EH (cell line): ENCODE measurements at places on chromosomes 6 and 20.
A peak's percentile ranks its signal among the peaks of the same experiment; 100 is the strongest.

GRCh38 chr6:19812512-19813119 is 24.6 kb upstream of the ID4 start:
- DNase-seq: peak; percentile 65

DNA sequence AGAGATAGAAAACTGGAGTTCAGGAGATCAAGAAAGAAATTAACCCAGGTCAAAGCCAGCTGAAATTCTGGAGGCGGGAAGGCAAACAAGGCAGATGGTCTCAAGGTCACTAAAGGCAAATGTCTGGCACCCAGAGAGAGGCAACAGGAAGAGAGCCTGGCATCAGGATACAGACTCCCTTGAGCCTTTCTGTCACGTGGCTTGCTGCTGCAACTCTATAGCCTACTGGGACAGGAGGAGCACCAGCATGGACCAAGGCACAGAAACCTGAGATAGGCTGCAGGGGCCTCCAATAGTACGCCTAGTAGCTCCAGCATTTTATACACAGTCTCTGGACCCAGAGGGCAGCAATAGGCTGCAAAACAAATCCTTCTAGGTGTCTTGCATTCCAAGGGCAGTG is 75.1 kb downstream of the SEL1L2 start:
- DNase-seq: no peak

DNA sequence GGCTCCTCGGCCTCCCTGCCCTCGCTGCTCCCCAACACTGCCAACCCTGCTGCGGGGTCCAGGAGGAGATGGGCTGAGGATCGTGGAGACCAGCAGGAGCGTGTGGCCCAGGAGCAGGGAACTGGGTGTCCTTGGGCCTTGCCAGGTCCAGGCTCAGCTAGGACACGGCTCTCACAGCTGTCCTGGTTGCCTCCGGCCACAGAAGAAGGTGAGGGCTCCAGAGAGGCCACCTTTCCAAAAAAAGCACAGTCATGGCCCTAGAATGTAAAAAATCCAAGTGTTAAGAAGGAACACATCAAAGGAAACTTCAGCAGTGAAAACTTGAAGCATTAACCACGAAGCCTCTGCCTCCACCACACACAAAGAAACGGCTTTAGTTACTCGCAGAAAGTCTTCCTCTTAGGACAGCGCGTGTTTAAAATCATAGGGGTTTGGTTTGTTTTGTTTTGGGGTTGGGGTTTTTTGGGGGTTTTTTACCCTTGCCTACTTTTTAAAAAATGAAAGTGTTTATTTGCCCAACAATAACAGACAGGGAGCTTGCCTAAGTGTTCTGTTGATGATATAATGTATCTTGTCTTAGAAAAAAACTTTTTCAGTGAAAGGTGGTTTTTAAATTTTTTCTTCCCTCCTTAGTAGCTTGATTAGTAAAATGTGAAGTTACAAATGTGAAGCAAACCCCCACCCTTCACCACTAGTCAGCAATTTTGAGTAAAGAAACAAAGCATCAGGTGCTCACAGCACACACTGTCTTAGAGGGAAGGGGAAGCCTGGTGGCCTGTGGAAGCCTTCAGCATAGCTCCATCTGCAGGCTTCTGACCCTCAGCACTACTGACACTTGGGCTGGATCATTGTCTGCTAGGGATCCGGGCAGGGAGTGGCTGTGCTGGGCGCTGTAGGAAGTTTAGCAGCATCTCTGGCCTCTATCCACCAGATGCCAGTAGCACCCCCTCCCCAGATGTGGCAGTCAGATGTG is 60.0 kb downstream of the PTPN1 start:
- peak; percentile 43 for DNase-seq

- no peak for DNase-seq
These were observed 30.1 kb upstream of the MAFB start for GRCh38 chr20:40718982-40719729.

- DNase-seq: no peak
These were observed 45.2 kb downstream of the TOX2 start for GRCh38 chr20:43959920-43960227.

DNA sequence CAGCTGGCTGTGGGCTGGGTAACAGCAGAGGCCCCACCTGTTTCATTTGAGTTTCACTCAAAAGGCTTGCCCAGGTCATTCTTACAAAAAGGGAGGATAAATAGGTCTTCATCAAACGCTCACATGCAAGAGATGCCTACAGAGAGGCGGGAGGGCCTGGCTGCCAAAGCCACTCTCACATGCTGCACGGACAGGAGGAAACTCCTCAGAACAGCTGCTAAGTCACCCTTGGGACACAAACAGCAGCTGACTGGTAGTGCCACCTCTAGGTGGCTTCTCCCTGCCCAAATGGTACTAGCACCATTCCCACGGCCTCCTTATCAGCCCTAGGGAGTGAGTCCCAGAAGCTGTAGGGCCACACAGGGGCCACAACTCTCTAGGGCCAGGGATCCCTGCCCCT is 23.8 kb downstream of the SLC22A23 start:
- no peak for DNase-seq

DNA sequence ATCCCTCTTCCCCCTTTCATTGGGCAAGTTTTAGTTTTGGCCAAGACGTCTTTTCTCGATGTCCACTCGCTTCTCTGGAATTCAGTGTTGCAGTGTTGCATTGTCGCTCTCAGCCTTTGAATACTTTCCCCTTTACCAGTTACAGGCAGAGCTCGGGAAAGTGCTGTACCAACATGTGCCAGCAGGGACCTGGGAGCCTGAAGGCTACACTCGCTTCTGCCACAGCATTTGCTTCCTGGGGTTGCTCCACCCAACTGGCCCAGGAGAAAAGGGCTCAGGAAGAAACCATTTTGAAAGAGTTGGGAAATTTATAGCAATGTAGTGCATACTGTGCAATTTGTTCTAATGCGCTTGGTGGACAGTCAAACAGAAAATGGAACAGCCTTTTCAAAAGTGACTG is 78.6 kb downstream of the LINC00237 start:
- DNase-seq: no peak

DNA sequence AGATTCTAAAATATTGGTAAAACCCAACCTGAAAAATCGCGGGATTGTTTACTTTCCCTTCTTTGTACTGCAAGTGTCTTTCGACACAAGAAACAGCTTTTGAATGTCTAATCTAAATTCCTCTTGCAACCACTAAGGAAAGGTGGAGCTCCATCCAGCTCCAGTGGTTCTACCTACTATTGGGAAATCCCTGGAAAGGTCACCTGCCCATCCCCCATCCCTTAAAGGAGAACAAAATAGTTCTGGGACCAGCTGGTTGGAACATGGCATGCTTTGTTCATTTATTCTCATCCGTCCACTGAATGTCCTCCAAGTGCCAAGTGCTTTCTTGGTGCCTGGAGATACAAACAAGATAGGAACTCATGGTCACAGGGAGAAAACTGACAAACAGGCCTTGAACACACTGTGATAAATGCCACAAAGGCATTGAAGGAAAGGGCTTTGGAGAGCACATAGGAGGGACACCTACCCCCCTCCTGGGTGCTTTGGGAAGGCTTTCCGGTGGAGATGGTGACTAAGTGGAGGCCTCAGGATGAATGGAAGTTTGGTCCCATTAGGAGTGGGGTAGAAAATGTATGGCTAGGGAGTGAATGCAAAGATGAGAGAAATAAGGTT is 2.3 kb upstream of the CITED2 start:
- DNase-seq: peak; percentile 64

DNA sequence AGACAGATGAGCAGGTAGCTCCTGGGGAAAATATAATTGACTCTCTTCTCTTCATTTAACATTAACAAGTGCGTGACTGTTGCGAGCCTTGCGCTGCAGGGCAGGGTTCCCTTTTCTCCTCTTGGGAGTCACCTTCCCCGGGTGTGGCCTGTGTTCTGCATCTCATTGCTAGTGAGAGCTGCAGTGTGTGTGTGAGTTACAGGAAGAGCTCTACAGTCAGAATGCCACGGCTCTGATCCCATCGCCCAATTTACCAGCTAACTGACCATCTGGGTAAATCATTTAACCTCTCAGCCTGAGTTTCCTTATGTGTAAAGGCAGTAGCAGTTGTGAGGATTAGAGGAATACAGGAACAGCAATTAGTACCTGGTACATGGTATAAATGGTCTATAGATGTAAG is 106.8 kb upstream of the NUP153 start:
- no peak for DNase-seq

GRCh38 chr20:1178623-1179022 is 6.2 kb downstream of the TMEM74B start:
- no peak for DNase-seq

DNA sequence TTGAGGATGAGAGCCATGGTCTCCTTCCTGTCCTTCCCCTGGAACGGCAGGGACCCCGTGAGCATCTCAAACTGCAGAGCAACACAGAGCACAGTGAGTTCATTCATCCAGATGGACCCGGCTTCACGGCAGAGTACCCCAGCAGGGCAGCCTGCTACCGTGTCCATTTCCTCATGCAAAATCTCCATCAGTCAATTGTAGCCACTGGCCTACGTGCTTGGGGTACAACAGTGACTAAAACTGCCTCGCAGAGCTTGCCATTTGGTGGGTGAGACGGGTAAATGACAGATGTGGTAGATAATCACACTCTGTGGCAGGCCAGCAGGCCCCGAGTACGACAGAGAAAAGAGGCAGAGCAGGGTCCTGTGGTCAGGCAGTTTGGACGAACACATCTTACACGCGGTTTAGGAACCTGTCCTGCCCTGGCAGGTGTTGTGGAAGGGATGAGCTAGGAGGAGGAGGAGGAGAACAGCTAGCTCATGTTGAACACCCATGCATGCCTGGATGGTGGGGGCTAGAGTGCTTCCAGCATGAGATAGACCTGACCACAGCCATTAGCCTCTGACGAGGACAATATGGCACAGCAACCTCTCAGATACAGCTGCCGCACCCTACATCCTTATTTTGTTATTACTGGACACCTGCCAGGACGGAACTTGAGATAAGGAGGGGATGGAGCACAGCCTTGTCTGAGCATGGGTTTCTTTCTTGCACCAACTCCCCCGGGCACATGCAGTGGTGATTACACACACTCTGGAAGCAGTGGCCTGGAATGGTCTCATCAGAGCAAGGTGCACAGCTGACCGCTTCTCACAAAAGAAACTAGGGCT is 95.6 kb downstream of the RAMACL start:
- peak; percentile 16 for DNase-seq

DNA sequence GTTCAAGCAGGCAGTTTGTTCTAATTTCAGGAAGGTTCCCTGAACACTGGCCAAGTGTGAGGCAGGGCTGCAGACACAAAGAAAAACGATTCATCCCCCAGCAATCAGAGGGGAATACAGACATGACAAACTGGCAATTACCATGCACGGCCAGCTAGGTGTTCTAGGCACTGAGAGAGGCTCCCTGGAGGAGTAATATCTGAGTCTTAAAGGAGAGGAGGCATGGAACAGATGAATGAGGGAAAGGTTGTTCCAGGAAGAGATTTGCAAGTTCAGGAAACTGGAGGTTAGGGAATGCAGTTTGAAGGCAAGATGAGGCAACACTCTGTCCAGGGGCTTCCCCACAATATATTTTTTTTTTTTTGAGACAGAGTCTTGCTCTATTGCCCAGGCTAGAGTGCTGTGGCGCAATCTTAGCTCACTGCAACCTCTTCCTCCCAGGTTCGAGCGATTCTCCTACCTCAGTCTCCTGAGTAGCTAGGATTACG is 11.1 kb downstream of the RRAGD start:
- no peak for DNase-seq

GRCh38 chr20:15200147-15200565 is 862.7 kb upstream of the FLRT3 start:
- DNase-seq: no peak

DNA sequence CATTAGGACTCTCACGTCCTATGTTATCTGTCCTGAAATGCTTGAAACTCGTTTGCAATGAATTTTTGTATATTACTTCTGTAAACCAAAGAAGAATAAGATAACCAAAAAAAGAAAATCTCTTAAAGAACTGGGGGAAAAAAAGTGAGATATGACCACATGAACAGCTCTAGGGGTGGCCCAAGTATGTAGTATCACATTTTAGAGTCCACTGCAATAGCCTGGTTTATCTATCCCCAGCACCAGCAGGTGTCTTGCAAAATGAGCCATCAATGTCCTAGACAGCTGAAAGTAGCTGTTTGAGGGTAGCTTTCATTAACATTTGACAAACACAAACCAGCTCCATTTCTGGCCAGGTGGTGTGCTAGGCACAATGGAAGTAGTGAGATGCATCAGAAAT is 102.8 kb downstream of the PXDC1 start:
- no peak for DNase-seq

GRCh38 chr6:167651318-167652041 is 175.2 kb upstream of the AFDN start:
- DNase-seq: no peak

DNA sequence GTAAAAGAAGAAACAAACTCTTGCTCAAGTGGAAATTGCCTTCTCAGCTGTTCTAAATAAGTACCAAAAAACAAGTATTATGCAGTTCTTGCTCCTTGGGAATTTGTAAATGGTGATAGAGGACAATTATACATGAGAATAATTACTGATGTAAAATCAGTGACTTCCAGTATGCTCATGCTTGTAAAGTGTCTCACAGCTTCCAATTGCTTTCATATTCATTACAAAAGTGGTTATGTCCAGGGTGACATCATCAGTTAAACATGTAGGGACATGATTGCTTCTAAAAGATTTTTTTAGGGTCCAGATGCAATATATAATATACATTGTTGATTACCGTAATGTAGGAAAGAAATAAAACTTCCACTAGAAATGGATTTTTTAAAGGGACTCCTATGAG is 122.8 kb upstream of the B3GAT2 start:
- DNase-seq: peak; percentile 29

- DNase-seq: peak; percentile 17
These were observed 151.8 kb upstream of the HEY2 start for GRCh38 chr6:125597411-125598253.

DNA sequence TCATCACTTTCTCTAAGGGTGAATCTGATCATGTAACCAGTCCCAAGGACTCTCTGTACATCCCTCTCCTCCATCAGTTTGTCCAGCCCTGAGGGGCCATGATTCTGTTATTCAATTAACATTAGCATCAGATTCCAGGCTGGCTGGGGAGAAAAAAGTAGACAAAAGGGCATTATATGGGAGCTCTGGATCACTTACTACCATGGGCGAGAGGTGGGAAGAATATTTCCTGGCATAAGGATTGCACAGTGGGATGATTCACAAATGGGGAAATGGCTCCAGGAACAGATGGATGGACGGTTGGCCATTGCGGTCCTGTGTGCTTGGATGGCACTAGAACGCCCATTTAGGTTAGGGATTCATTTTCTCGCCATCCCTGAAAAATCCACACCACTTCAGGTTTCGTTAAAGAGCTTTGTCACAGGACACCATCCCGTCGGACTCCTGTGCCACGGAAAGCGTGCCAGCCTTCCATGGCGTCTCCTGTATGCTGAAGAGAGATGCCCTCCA is 112.6 kb downstream of the THBS2 start:
- no peak for DNase-seq

GRCh38 chr6:2877057-2877882 is 25.8 kb downstream of the SERPINB9 start:
- DNase-seq: peak; percentile 63

DNA sequence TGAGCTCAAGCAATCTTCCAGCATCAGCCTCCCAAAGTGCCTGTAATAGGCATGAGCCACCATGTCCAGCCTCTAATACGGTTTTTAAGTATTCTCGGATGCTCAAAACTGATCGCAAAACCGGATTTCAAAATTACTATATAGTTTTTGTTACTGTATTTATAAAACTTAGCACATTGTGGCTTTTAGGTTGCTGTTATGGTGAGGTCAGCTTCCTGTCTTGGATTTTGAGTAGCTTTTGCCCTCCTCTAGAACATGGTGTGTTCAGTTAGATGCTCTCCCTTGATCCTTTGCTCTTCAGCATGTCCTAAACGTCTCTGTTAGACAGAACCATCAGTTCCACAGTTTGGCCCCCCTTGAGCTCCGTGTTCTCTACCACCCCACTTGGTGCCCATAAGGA is 96.2 kb downstream of the RPP40 start:
- DNase-seq: no peak

GRCh38 chr6:4806337-4806725 is 30.1 kb downstream of the CDYL start:
- no peak for DNase-seq
